ENCODE measurements at places on chromosomes 7 and 10.

- no peak for DNase-seq
Measured at GRCh38 chr10:98287321-98287720, 19.3 kb upstream of the LOXL4 start.

GRCh38 chr10:1595242-1595600 lies 142.1 kb downstream of the ADARB2 start:
- no peak for DNase-seq

DNA sequence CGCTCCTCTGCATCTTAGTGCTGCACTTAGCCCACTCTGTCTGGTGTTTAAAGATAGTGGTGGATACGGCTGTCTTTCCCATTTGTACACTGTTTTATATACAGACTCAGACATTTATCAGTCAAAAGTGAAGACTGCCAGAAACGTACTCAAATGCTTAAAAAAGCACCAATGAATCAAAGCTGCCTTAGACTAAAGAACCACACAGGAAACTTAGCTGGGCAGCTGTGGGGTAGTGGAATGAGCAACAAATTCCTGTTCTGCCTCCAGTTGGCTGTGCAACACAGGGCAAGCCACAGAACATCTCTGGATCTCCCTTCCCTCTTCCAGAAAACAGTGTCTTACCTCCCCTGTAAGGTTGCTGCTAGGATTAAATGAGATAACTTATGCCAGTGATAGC lies 76.0 kb downstream of the ATXN7L1 start:
- no peak for DNase-seq

DNA sequence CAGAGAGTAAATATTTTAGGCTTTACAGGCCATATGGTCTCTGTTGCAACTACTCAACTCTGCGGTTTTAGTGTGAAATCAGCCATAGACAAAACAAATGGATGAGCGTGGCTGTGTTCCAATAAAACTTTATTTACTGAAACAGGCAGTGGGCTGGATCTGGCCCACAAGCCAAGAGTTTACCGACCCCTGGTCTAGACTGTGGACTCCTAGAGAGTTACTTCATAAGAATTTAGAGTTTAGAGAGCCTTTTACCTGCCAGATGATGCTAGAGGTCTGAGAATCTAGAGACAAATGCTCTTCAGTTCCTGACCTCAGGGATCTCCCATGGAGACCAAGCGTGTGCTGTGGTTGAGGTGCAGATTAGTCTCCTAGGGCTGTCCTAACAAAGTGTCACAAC lies 174.8 kb downstream of the PTEN start:
- no peak for DNase-seq

DNA sequence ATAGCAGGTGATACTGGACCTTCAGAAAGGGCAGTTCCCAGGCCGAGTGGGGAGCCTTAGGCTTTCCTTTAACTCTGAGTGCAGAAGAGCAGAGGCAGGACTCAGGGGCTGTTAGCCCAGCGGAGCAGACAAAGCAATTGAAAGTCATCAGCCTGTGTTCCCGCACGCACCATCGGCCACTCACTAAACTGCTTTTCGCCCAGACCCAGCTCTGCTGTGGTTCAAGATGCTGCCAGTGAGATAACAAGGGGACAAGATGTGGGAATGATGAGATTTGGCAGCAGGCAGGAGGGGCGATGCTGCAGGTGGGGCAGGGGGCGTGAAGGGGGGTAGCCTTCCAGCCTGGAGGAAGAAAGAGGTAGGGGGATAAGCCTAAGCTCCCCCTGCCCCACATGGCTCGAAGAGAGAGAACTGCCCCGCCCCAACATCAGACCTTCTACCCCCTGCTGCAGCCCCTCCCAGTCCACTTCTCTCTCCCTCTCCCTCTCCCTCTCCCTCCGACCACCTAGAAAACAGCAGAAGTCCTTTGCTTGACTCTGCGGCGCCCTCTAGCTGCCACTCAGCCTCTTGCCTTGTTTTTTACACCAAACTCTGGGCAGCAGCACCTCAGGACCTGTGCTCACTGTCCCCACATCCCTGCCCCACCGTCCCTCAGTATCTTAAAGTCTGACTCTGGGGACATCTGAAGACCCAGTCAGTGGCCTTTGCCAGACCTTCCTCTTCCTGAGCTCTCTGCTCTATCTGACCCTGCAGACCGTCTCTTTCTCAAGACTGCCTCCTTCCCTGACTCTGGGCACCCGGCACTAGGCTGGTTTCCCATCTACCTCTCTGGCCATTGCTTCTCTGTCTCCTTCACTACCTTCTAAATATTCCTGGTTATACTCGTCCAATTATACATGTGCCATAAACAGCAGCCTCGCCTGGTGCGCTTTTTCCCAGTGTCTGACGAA lies 110.5 kb downstream of the C10orf105 start:
- peak; percentile 81 for DNase-seq

DNA sequence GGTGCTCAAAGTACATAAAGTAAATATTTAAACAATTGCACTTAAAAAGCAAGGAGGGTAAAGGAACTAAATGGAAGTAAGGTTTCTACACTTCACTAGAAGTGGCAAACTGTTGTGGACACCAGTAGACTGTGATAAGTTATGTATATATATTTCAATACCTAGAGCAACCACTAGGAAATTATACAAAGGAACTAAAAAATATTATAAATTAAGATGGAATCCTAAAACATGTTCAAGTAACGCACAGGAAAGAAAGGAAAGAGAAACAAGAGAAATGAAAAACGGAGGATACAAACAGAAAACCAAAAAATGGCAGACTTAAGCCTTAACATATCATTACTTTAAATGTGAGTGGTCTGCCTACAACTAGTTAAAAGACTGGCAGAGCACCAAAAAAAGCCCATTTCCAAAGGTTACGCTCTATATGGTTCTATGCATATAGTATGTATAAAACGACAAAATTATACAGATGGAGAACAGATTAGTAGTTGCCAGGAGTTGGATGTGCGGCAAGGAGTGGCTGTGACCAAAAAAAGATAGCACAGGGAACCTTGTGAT lies 19.0 kb downstream of the VPS41 start:
- DNase-seq, result no peak

DNA sequence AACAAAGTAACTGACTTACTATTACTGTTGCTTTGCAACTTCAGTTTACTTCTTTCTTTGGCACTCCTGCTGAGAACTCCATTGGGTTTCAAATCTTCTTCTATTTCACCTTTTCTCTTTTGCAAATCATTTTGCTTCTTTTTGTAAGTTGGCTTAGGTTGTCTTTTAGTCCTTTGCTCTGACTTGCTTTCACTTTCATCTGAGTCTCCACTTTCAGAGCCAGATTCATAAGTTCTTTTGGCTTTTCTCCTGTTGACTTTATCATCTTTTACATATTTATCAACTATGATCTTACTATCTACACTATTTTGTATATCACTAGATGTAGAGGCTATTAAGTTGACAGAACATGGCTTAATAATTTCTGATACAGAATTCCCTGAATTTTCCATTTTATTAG lies 73.4 kb downstream of the NRBF2 start:
- DNase-seq, result no peak

DNA sequence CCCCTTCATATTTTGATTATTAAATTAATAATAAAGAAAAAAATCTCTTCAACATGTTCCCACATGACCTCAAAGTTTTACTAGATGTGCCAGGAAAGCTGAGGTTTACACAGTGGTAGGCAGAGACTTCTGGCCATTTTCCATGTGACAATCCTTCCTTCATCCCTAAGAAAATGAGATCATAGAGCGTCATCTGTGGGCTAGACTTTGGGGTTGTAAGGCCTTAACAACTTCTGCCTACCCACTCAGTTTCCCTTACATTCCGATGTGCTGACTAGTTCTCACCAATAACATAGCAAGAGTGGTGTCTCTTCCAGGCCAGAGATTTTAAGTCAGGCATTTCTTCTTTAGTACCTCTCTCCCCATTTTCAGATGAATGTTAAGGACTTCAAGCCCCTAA lies 171.1 kb upstream of the PHF14 start:
- DNase-seq, result no peak

DNA sequence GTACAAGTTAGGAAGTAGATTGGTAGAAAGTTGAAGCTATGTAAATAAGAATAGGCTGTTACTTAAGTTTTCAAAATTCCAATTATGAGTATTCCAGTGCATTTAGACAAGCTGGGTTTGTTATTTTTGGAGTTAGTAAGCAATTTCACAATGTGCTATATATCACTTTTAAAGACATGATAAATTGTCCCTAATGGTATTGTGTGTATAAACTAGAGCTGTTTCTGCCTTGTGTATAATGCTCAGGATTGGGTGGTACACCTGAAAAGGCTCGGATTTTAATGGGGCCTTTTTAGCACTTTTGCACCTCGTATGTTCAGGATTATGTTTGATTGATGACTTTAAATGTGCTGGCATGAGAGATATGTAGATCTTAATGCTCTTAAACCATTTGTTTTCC lies 175.8 kb downstream of the VTI1A start:
- DNase-seq, result no peak

DNA sequence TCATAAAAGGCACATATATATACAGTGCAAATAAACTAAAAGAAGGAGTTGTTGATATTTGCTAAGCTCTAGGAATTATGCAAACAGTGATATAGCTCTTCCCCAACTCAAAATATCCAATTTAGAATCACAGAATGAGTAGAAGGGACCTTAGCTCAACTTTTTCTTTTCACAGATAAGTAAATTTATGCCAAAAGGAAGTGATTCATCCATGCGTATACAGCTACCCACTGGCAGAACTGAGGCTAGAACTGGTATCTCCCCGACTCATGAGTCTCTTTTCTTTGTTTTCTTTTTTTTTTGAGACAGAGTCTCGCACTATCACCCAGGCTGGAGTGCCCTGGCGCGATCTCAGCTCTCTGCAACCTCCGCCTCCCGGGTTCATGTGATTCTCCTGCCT lies 54.2 kb upstream of the SVIL start:
- no peak for DNase-seq

DNA sequence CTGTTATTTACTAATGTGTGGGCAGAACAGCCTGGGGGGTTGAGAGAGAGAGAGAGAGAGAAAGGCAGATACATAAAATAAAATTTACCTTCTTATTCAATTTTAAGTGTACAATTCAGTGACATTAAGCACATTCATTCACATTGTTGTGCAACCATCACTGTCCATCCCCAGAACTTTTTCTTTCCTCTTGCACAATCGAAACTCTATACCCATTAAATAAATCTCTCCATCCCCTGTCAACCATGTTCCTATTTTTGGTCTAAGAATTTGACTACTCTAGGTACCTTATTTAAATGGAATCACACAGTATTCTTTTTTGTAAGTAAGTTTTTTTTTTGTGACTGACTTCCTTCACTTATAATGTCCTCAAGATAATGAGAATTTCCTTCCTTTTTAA lies 181.6 kb downstream of the SND1 start:
- DNase-seq, result no peak

DNA sequence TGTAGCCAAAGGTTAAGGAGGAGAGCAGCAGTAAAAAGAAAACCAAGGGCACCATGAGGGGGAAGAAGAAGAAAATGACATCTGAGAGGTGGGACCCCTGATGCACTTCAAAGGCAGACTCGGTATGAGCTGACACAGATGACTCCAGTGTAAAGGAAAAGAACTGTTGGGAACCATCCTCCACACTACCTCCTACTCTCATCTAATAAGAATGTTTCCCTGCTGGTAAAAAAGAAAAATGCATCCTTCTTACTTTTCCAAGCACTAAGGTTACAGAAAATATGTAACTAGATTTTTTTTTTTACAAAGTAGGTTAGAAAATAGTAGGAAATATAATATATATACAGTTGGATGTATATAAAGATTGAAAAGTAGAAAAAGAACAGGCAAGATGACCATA lies 16.9 kb downstream of the TAS2R41 start:
- no peak for DNase-seq

- no peak for DNase-seq
Measured at GRCh38 chr10:62506371-62506770, 132.2 kb downstream of the ZNF365 start.

All from iPS-NIHi11 (cell line).